ENCODE measurements at places on chromosomes 2 and 18.

DNA sequence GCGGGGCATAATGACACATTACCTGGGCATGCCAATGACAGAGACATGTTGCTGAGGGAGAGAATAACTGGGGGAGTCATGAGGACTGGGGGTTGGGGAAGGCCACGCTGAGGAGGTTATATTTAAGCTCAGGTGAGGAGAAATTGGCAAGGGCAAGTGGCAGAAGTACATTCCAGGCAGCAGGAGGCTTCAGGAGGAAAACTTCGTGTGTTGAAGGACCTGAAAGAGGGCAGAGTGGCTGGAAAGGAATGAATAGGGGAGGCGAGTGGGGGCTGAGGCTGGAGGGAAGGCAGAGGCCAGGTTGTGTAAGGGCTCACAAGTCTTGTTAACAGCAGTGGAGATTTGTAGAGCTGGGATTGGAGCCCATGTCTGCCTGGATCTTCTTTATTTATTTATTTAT is 166.3 kb downstream of the RAPGEF4 start:
- DNase-seq = no peak

GRCh38 chr2:16040271-16041010 is 100.1 kb downstream of the MYCN start:
- DNase-seq = no peak

- DNase-seq = no peak
These were observed 257.3 kb downstream of the GLI2 start for GRCh38 chr2:120992791-120993555.

- no peak for DNase-seq
These were observed 77.7 kb downstream of the APOB start for GRCh38 chr2:20966061-20966595.

- DNase-seq = peak; percentile 27
These were observed 61.2 kb downstream of the ACYP2 start for GRCh38 chr2:54176577-54176976.

GRCh38 chr18:27855486-27855885 is 321.4 kb downstream of the CDH2 start:
- no peak for DNase-seq

DNA sequence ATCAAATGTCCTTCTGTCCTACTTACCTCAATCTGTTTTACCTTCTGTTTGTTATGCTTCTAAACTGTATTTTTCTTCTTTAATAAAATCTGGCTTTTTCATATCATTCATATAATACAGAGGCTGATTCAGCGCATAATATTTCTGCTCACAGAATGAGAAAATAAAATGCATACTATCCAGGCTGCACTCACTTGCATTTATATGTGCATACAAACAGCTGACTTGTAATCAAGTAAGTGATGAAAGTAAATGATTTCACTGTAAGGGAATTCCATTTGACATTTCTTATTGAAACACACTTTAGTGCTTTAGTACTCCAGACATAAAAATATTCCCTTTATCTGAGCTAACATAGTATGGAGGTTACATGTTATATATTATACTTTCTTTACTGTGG is 75.3 kb upstream of the PROKR1 start:
- DNase-seq = no peak

DNA sequence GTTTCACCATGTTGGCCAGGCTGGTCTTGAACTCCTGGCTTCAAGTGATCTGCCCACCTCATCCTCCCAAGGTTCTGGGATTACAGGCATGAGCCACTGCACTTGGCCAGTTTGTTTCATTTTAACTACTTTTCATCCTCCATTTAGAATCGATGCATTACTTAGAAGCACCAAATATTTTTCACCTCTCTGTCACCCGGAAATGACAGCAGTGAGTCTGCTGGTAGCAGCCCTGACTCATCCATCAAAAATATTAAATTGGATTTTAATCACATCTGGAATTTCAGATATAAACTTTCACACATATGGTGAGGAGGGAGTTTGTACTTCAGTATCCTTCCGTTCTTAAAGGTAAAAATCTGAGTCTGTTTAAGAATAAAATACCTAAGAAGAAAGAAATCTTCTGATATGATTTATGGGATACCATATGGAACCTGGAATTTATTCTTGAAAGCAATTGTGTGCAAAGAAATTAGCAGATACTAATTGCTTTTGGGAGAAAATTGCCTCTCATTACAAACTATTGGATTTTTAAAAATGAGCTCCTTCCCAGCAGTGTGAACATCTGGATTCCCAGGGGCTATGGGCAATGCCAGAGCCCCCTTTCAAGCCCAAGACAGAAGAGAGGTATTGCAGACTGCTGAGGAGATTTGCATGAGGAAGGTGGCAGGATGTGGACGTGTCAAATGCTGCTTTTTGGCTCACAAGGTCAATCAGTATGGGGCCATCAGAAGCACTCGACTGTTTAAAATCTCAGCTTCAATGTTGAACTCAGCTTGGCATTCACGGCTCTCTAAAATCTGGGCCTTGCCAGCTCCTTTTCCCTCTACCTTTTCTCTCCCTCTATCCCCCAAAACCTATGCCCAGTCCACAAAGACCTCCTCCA is 279.5 kb upstream of the SIX2 start:
- DNase-seq = no peak

GRCh38 chr18:26550998-26551694 is 2.8 kb upstream of the KCTD1 start:
- no peak for DNase-seq

DNA sequence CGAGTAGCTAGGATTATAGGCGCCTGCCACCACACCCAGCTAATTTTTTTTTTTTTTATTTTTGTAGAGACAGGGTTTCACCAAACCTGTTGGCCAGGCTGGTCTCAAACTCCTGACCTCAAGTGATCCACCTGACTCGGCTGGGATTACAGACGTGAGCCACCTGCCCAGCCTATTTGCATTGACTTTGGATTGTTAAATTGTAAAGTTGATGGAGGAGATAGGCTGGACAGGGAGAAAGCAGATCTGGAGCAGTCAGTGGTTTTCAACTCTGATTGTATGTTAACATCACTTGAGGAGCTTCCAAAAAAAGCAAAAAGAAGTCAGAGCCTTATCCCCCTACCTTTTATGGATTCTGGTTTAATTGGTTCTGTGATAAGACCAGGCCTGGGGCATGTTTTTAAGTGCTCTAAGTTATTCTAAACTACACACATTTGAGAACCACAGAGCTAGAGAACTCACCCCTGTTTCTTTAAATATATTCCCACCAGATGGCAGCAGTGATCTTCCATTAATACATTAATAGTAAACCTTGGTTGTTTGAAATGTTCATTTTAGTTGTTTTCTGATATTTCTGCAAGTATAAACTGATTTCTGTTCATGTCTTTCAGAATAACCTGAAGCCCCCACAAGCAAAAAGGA is 7.5 kb downstream of the C2orf49 start:
- peak; percentile 38 for DNase-seq

GRCh38 chr18:22564036-22564435 is 146.3 kb upstream of the CTAGE1 start:
- no peak for DNase-seq

GRCh38 chr2:226984750-226985582 is 149.1 kb downstream of the RHBDD1 start:
- peak; percentile 35 for DNase-seq

- DNase-seq = no peak
These were observed 47.7 kb downstream of the TMEM182 start for GRCh38 chr2:102809291-102810189.

Data from Caki2 (cell line).